Adipocyte (in vitro differentiated cells): ENCODE measurements at places on chromosomes 1 and 21.

DNA sequence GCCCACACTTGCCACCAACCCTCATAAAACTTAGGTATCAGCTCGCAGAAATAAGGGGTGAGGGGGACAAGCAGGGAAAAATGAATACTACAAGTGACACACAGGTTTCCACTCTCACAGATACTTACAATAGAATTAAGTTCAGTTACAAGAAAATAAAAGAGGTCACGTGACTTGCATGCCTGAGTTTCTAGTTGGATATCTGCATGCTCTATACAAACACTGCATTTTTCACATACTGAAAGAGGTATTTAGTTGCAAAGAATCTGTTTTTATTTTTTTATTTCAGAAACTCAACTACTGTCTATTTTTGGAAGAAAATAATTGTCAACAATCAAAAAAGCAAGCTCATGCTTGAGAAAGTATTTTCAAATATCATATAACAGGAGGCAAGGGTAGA is 43.5 kb downstream of the DPYD start:
- DNase-seq = peak; percentile 58

- no peak for DNase-seq
These were observed 5.4 kb downstream of the PPP2R5A start for GRCh38 chr1:212290608-212291007.

DNA sequence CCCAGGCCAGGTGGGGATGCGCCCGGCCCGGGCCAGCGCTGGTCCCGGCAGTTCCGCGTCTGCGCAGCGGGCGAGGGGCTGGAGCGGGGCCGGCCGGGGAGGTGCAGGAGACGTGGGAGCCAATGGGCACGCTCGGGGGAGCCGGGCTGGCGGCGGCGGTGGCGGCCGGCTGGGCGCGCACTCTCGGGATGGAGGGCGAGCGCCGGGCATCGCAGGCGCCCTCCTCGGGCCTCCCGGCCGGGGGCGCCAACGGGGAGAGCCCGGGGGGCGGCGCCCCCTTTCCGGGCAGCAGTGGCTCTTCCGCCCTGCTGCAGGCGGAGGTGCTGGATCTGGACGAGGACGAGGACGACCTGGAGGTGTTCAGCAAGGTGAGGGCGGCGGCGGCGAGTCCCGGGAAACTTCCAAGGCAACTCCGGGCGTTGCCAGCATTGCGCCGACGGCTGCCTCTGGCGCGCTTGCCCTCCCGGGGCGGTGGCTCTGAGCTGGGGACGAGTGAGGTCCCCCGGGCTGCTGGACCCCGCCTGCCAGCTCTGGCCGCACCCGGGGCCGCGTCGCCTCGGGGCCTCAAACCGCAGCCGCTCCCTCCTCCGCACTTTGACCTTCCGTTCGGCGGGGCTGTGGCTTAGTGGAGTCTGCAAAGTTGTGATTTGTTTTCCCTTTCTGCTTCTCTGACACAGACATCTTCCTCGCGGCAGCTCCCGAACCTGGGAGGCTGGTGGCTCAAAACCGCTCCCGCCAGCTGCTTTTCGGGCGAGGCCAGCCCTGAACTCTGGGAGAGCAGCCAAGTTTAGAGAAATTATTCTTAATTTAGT is at the start of gene SNX7:
SNX7 (plus strand) TSS at position 178 of the 812 bp plus-strand sequence; CDS start at position 189, 11 bp downstream.
- DNase-seq = peak; percentile 95

DNA sequence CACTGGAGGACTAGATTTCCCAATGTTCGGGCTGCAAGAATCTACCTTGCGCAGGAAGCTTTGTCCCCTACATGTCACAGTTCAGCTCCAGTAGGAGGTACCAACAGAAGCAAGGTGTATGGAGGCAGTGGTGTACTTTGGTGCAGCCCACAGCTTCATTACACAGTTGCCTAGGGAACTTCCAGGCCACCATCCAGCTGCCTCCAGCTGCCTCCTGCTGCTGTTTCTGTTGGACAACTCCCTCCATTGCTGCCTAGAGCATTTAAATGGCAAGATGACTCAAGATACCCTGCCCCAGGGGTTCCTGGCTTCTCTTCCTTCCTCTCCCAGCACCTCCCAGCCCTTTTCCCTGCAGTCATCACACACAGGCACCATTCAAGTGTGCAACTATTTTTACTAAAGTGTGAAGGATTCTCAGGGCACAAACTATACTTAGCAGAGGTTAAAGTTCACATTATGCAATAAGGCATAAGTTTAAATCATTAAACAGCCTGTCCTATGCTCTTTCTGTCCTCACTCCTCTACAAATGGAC is 39.0 kb upstream of the ATP1A1 start:
- peak; percentile 33 for DNase-seq

GRCh38 chr1:116382321-116382720 is 9.3 kb downstream of the ATP1A1 start:
- no peak for DNase-seq

GRCh38 chr1:61399199-61399598 is 316.8 kb downstream of the NFIA start:
- no peak for DNase-seq

DNA sequence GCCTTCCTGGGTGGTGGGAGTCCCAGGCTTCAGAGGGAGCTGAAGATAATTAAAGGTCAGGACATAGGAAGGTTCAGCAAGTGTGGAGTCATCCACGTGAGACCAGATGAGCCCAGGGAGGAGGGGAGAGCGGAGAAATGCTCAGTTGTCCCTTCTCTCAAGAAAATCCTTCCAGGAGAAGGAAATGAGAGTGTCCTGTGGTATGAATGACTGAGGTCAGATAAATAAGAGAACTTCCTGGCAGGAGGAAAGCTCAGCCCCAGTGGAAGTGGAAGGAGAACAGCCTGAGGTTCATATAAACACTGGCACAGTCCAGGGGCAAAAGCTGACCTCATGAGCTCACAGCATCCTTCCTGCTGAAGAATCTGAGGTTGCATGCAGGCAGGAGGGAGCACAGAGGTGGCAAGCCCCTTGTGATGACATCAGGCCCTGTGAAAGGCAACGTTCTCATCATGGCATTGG is 97.6 kb downstream of the NAV1 start:
- DNase-seq = no peak

- peak; percentile 81 for DNase-seq
These were observed 258.3 kb downstream of the OLFM3 start for GRCh38 chr1:101738475-101738874.

- no peak for DNase-seq
These were observed 9.0 kb downstream of the TRAF5 start for GRCh38 chr1:211335522-211336157.

- no peak for DNase-seq
These were observed 9.2 kb downstream of the PADI2 start for GRCh38 chr1:17109892-17110554.

DNA sequence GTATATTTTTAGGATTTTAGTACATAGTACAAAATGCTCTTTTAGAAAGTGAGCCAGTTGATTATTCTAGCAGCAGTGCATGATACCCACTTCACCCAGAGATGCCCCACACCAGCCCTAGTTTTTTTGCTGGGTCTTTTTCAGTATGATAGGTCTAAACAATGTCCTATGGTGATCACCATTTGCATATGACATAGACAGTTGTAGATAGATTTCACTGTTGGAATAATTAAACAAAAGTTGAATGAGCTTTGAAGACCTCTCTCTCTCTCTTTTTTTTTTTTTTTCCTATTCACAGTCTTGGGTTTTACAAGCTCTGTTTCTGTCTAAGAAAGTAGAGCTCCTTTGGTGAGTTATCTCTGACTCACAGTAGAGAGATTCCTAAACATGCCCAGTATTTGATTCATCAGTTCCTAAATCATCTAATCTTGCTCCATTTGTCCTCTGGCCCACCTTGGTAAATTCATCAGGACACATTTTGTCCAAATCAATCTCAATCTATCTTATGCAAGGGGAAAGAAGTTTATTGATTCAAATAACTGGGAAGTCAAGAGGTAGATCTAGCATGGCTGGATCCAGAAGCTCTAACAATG is 44.7 kb upstream of the VAV3 start:
- DNase-seq = peak; percentile 14

GRCh38 chr1:29827237-29827750 is 591.0 kb downstream of the PTPRU start:
- DNase-seq = no peak

DNA sequence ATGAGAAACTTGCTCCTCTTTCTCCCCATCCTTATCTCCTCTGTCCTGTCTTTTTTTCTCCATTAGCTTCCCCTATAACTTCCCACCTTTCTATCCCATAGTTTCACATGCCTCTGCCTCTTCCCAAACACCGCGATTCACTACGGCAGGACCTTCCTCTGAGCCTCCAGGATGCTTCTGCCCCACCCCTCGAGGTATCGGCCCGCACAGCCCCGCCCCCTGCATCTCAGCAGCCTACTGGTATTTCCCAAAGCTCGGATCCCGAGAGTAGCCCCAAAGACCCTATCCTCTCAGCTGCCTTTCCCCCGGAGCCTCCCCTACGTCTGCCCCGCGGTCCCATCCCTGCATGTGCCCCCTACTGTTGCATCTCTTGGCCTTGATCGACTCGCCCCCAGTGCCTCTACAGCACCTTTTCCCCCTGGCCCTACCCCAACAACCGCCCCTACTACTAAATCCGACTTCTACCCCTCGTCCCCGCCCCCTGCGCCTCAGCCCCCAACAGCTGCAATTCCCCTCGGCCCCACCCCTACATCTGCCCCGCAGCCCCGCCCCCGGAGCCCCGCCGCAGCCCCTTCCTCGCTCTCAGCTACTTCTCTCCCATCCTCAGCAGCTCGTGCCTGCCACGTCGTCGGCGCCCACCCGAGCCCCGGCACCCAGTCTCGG is 512 bp downstream of the PIAS3 start:
- peak; percentile 62 for DNase-seq

DNA sequence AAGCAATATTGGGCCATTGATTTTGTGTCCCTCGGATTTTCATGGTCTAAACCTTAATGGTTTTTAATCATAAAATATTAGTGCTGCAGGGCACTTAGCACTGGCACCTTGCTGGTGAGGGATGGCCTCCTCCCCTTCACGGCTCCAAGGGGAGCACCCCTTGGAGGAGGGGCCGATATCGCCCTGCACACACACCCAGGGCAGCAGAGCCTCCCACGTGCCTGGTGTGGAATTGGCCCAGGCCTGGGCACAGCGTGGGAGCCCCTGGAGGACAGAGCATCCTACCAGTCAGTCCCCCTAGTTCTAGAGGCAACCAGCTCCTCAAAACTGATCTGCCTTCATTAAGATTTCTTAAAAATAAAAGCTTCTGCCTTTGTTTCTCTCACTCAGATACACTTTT is 90.7 kb upstream of the CSF3R start:
- no peak for DNase-seq

GRCh38 chr1:230971771-230972170 is 6.9 kb downstream of the TTC13 start:
- no peak for DNase-seq

DNA sequence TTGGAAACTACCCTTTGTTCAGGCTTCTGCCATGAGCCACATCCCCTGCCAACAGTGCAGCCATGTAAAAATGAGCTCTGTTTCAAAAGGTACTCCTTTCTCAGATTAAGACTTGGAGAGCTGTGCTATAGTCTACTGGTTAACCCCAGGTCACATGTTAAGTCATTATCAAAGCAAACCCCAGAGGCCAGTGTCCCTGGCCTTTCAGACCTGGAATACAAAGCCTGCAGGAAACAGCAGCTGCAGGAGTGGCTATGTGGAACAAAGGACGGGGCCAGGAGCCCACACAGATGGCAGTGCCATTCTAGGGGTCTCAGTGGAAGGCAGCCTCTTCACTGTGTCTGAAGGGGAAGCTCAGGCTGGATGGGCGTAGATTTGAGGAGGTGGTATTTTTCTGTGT is 6.7 kb downstream of the ZNF496 start:
- no peak for DNase-seq

GRCh38 chr1:25566730-25567341 is 23.4 kb downstream of the LDLRAP1 start:
- DNase-seq = peak; percentile 48

DNA sequence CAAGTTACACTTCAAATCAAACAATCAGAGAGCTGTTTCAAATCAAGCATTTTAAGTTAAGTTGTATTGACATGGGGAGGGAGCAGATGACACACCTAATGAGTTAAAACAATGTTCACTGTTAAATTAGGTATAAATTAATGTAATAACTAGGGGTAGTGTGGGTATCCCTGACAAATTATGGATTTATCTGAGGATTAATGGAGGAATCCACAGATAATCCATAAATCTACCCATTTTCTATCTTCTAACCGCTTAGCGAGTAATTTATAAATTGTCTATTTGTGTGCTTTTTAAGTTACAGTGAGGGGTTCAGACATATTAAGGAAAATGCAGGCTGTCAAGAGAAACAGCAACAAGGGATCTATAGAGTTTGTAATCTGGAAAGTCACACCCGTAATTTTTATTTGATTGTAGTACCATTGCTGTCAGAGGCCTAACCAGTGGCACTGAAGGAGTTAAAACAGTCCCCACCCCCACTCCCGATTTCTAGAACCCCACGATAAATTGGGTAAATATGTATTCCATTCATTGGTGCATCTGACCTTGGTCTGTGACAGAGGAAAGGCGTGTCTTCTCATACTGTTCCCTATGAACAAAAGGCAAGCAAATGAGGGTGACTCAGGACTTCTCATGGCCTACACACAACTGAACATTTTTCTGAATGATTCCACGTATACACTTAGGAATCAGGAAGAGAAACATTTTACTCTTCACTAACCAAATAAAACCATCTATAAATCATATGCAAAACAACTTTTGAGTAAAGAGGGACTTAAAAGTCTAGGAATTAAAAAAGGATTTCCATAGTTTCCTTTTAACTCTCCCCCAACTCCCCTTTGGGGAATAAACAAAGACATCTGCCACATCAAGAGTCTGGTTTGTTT is 7.4 kb downstream of the IRF2BP2 start:
- DNase-seq = peak; percentile 94

GRCh38 chr1:37034121-37035013 is at the start of gene GRIK3:
GRIK3 (minus strand) TSS chr1:37034515; CDS start chr1:37034108, 407 bp downstream.
- DNase-seq = peak; percentile 7

DNA sequence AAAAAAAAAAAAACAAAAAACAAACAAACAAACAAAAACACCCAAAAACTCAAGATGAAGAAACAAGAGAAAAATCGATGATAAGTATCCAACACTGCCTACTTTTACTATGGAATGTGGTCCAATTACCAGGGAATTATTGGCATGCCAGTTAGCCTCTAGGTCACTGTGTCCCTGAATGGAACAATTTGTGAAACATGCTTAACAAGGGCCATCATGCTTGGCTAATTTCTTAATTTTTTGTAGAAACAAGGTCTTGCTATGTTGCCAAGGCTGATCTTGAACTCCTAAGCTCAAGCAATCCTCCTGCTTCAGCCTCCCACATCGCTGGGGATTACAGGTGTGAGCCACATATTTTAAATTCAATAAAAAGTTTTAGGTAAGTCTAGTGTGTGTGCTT is 23.9 kb downstream of the PLPP3 start:
- DNase-seq = no peak
